ENCODE measurements at places on chromosomes 11 and 22.

DNA sequence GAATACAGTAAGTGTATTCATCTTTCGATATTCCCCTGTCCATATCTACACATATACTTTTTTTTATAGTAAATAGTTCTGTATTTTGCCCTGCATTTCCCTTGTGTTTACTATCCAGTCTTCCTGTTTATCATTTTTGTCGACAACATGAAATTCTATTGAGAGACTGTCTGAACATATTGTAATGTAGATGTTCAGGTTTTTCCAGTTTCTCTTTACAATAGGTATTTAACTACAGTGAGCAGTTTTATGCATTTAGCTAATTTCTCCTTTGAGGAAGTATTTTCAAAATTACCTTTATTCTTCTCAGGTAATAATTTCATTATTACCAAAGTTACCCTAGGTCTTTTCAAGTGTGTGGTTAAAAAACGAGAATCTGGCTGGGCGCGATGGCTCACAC lies 16.7 kb downstream of the PIK3IP1 start:
- DNase-seq: no peak

- no peak for DNase-seq
These were observed 81.3 kb upstream of the CADM1 start for GRCh38 chr11:115585361-115586024.

DNA sequence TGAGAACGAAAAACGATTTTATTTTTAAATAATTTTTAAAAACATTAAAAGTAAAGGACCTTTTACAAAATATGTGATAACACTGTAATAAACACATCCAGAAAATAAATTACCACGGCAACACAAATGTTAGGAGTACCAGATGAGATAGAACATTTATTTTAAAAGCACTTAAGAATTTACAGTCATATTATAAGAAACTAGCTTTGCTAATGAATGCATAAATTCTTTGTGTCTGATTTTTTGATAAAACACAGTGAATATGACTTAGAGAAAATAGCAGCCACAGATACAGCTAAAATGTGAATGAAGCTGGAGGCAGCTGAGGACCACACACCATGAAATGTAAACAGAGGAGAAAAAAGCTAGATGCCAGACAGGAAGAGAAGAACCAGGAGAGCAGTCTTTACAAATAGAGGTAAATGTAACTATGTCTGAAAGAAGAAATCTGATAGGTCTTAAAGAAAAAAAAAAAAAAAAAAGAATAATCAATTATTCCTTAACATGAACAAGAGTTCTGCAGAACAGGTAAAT lies 14.6 kb downstream of the CCDC34 start:
- DNase-seq: no peak

DNA sequence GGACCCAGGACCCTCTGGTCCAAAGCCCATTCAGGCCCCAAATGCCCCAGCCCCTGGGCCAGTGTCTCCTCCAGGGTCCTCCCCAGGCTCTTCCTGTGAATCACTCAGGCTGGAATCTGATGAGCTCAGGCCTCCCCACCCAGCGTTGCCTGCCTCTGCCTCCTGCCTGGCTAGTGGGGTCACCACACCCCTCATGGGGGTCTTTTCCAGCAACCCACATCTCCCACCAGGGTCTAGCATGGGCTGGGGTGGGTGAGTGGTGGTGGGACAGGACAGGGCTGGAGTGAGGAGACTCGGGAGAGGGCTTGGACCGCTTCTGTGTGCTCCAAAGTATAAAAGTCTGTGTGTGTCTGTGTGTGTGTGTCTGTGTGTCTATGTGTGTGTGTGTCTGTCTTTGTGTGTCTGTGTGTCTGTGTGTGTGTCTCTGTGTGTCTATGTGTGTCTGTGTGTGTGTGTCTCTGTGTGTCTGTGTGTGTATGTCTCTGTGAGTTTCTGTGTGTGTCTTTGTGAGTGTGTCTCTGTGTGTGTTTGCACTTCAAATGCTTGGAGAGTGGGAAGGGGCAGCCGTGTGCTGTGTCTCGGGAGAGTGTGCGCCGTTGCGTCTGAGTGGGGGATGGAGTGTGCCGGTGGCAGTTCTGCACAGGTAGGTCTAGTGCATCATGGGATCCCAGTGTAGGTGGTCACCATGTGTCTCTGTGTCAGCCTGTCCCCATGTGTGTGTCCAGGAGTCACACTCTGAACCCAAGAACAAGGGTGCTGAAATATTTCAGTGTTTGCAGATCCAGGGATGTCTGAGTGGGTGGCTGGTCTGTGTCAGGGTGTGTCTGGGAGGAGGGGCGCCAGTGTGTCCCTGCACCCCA lies 8.8 kb downstream of the RIN1 start:
- no peak for DNase-seq

DNA sequence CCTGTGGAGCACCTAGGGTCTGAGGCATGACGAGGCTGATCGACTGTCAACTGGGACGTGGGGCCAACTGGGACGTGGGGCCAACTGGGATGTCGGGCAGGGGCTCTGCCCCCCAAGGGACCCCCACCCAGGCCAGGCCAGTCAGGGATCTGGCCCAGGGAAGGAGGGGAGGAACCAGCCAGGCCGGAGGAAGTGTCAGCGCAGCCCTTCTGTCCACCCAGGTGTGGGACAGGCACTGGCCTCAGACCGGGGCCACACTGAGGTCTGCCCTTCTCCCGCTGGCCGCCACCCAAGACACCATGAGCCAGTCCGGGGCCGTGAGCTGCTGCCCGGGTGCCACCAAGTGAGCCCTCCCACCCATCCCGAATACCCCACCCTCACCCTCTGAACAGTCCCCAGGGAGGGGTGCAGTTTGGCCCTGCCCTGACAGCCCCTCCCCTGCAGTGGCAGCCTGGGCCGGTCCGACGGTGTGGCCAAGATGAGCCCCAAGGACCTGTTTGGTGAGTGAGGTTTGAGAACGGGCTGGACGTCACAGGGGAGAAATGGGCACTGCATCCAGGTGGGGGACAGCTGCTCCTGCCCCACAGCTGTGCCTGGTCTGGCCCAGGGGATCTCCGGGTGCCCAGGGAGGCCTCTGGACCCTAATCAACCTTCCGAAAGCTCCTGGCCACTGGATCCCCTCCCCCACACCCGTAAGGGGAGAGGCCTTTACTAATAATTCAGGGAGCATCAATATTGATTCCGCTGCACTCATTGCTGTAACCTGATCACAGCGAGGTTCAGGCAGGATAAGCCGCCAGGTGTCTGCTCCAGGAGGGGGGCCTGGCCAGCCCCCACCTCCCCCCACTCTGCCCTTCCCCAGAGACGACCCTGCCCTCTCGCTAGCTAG lies 3.3 kb downstream of the EPS8L2 start:
- no peak for DNase-seq
